Activated naive CD8-positive, alpha-beta T cell treated with anti-CD3 and anti-CD28 coated beads, Interleukin-2, amount 50 U/mL, for 16 hours (primary cell): ENCODE measurements at places on chromosomes 5 and 9.

DNA sequence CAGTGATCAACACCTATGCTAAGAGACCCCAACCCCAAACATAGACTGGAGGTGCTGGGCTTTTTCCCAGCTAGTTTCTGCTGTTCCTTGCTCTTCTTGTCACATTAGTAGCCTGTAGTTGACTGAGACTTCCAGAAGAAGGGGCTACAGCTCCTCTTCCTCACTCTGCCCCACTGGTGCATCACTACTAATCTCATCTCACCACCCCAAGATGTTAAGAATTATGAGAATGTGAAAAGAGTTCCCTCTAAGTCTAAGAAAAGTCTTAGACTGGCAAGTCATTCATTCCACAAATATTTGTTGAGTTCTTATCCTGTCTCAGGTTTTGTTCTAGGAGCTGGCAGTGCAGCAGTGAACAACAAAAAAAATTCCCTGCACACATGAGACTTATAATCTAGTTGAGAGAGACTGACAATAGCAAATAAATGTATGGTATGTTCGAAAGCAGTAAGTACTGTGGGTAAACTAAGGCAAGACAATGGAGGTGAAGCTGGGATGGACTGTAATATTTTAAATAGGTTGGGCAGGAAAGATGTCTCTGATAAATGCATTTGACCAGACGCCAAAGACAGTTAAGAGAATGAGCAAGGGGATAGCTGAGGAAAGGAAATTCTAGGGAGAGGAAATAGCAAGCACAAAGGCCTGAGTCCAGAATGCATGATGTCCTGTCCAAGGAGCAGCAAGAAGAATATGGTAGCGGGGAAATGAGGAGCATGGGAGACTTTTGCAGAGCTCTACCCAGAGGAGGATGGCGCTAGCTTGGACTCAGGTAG is 92.3 kb downstream of the PTCD2 start:
- DNase-seq = no peak

GRCh38 chr9:38289866-38290245 is 102.6 kb upstream of the ALDH1B1 start:
- DNase-seq = no peak

GRCh38 chr5:109655841-109656240 is 33.9 kb upstream of the MAN2A1 start:
- no peak for DNase-seq

GRCh38 chr9:84151640-84152039 is 171.0 kb downstream of the RMI1 start:
- no peak for DNase-seq

GRCh38 chr5:174402222-174402812 is 322.1 kb upstream of the MSX2 start:
- no peak for DNase-seq

GRCh38 chr5:141910271-141910673 is 13.4 kb upstream of the DELE1 start:
- DNase-seq = no peak
